ENCODE measurements at places on chromosomes 4 and X. TPM values are rescaled to one million over a fixed set of nuclear protein-coding genes. Genes with fewer than 3 reads are reported as not detected.

DNA sequence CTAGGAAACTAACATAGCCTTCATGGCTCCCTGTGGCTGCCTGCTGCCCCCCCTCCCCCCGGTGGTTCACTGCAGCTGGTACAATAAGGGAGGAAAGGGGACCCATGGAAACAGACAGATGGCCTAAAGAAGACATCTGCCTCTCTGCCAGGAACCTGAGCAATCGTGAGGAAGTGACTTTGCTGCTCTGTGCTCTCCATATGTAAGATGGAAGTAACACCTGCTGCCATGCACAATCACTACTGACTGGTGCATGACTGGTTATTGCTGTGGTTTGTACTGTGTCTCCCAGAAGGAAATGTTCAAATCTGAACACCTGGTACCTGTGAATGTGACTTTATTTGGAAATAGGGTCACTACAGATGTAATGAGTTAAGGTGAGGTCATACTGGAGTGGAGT, 43.6 kb downstream of the CD99L2 start:
- peaks cover 17% of the 10 kb centered on the region for H3K36me3 ChIP-seq
- DNase-seq = no peak
- no peak overlapping the region for H3K4me3 ChIP-seq
- H3K4me1 ChIP-seq = peaks cover 3% of the 10 kb centered on the region
- H3K27me3 ChIP-seq = no peaks in the 10 kb centered on the region

The HSFX2 gene
- 0.35 TPM for total RNA-seq

- no peak for DNase-seq
- no peaks in the 10 kb centered on the region for H3K36me3 ChIP-seq
- H3K4me3 ChIP-seq = no peak overlapping the region
- no peak overlapping the region for H3K27ac ChIP-seq
- no peaks in the 10 kb centered on the region for H3K4me1 ChIP-seq
Observed at GRCh38 chrX:149652232-149652981, 20.8 kb upstream of the TMEM185A start.

The TRAM1L1 gene
- total RNA-seq = not detected

DNA sequence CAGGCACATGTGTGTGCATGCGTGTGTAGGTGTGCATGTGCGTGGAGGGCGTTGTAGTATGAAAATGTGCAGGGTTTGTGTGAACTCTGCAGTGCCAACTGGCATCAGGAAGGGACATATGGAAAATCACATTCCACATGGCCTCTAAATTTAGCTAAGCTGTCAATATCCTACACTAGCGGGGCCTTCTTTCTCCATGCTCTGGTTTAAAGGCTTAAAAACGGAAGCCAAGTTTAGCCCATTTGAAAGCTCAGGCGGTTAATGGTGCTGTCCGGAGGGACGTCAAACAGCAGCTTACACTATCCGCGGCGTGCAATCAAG, 144.1 kb upstream of the NOCT start:
- DNase-seq = no peak
- H3K4me1 ChIP-seq = no peaks in the 10 kb centered on the region
- no peak overlapping the region for H3K27ac ChIP-seq
- H3K4me3 ChIP-seq = no peak overlapping the region
- no peaks in the 10 kb centered on the region for H3K36me3 ChIP-seq

- H3K27ac ChIP-seq = no peak overlapping the region
- no peak overlapping the region for H3K4me3 ChIP-seq
- H3K27me3 ChIP-seq = peaks cover 2% of the 10 kb centered on the region
- no peaks in the 10 kb centered on the region for H3K36me3 ChIP-seq
- no peak for DNase-seq
- H3K4me1 ChIP-seq = peaks cover 11% of the 10 kb centered on the region
Observed at GRCh38 chr4:1582227-1582626, 101.9 kb downstream of the FAM53A start.

DNA sequence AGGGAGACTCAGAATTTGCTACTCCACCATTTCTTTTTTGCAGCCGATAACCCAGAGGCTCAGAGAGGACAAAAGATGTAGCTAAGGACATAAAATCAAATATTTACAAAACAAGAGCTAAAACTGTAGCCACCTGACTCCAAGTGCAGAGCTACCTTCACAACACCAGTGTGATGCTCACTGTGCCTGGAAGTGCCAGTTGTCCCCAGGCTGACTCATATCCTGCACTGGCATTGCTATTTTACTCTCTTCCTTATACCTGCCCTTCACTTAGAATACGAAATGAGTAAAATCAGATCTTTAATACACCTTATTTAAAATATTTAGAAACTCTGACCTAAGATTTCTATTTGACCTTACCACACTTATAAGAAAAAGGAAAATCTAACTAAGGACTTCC, 39.5 kb downstream of the SLC7A11 start:
- no peaks in the 10 kb centered on the region for H3K36me3 ChIP-seq
- no peaks in the 10 kb centered on the region for H3K27me3 ChIP-seq
- DNase-seq = no peak
- no peak overlapping the region for H3K27ac ChIP-seq

The STPG2 gene
- total RNA-seq = not detected

DNA sequence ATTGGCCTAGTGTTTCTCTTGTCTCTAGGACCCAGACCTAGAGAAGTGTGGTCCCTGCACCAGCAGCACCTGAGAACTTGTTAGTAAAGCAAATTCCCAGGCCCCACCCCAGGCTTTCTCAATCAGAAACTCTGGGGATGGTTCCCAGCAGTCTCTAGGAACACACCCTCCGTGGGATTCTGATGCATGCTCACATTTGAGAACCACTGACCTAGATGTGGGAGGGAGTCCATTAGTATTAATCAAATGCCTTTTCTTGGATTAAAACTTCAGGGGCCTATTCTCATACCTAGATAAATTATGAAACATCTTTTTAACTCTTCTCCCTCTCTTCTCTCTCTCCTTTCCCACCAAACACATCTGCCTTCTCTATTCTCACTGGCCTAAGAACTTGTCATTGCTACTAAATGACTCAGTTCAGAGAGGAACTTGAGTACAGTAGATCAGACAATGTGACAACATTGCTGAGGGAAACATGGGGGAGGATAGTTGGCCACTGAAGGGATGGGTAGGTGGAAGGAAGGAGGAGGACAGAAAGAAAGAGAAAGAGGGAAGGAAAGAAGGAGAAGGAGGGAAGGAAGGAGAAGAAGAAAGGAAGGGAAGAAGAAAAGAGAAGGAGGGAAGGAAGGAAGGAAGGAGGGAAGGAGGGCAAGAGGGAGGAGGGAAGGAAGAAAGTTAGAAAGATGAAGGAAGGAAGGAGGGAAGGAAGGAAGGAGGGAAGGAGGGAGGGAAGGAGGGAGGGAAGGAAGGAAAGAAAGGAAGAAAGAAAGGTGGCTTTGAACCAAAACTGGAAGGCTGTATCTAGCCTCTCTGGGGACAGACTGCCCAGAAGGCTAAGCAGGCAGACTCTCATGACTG, 132.7 kb upstream of the MAP3K15 start:
- no peaks in the 10 kb centered on the region for H3K27me3 ChIP-seq
- H3K27ac ChIP-seq = peak overlapping the region; percentile 15
- peaks cover 26% of the 10 kb centered on the region for H3K4me1 ChIP-seq
- no peak for DNase-seq

DNA sequence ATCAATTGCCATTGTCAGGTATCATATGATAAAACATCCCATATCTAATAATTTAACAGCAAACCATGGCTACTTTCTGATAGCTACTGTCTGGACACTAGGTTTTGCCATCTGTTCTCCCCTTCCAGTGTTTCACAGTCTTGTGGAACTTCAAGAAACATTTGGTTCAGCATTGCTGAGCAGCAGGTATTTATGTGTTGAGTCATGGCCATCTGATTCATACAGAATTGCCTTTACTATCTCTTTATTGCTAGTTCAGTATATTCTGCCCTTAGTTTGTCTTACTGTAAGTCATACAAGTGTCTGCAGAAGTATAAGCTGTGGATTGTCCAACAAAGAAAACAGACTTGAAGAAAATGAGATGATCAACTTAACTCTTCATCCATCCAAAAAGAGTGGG, 7.0 kb downstream of the NPY5R start:
- no peak overlapping the region for H3K4me3 ChIP-seq
- no peak for DNase-seq
- no peaks in the 10 kb centered on the region for H3K36me3 ChIP-seq
- H3K27me3 ChIP-seq = peaks cover 16% of the 10 kb centered on the region
- no peaks in the 10 kb centered on the region for H3K4me1 ChIP-seq

The CRMP1 gene
- 0.12 TPM for total RNA-seq

The GPR50 gene
- not detected for total RNA-seq

DNA sequence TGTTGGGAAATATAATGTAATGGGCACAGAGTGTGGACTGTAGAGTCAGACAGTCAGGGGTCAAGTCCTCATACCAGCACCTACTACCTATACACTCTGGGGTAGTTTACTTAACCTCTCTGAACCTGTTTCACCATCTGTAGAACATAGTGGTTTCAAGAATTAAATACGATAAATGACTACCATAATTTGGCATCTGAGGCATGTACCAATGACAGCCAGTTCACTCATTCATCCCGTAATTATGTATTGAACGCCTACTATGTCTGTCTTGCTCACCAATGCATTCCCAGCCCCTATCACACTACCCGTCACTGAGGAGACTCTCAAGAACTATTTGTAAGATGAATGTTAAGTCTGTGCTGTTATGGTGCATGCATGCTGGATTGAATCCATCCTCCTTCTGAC, 2.0 kb upstream of the FGB start:
- DNase-seq = no peak
- peaks cover 4% of the 10 kb centered on the region for H3K4me1 ChIP-seq
- H3K27ac ChIP-seq = no peak overlapping the region
- no peaks in the 10 kb centered on the region for H3K36me3 ChIP-seq
- no peak overlapping the region for H3K4me3 ChIP-seq
